Activated CD8-positive, alpha-beta memory T cell treated with anti-CD3 and anti-CD28 coated beads for 1 hour (primary cell): ENCODE measurements at places on chromosomes 16 and 17.

DNA sequence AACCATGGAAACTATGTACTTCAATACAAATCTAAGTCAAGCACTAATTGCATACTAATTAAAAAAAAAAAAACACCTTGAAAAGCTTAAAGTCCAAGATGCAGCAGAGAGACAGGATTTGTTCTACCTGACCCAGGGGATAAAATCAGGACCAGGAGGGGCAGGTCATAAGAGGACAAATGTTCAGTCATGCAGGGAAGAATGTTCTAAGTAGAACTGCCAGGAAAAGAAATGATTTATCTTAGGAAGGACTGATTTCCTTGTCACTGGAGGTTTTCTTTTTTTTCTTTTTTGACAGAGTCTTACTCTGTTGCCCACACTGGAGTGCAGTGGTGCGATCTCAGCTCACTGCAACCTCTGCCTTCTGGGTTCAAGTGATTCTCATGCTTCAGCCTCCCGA, 9.1 kb upstream of the GHDC start:
- DNase-seq, result no peak

- DNase-seq, result no peak
Measured at GRCh38 chr16:22425036-22425801, 50.8 kb upstream of the CDR2 start.

GRCh38 chr16:35651841-35652240, 2192.4 kb downstream of the TP53TG3F start:
- no peak for DNase-seq

DNA sequence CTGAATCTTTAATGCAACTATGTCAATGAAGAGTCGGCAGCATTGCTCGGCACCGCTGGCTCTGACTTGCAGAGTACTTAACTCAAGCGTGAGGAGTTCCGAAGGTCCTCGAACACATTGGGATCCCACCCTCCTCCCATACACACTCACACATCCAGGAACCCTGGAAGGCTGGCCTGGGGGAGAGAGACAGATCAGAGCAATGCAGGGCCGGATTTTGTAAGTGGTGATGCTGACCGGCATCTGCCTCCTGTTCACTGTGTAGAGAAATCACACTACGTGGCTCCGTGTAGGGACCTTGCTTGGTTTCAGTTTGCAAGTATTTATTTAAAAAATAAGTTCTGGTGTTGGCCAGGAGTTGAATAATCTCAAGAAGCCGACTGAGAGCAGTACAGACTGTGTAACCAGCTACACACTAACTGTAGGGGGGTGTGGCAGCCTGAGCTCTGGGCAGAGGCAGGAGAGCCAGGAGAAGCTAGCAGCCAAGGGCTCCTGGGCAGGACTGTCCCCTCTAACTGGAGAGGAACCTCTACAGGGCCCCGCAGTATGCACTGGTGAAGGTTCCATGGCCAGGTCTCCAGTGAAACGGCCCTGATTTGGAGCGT, 190.2 kb upstream of the TNRC6C start:
- no peak for DNase-seq

GRCh38 chr17:61323003-61323908, 76.4 kb upstream of the TBX2 start:
- no peak for DNase-seq

- no peak for DNase-seq
Measured at GRCh38 chr16:1656808-1657617, 21.1 kb upstream of the JPT2 start.

DNA sequence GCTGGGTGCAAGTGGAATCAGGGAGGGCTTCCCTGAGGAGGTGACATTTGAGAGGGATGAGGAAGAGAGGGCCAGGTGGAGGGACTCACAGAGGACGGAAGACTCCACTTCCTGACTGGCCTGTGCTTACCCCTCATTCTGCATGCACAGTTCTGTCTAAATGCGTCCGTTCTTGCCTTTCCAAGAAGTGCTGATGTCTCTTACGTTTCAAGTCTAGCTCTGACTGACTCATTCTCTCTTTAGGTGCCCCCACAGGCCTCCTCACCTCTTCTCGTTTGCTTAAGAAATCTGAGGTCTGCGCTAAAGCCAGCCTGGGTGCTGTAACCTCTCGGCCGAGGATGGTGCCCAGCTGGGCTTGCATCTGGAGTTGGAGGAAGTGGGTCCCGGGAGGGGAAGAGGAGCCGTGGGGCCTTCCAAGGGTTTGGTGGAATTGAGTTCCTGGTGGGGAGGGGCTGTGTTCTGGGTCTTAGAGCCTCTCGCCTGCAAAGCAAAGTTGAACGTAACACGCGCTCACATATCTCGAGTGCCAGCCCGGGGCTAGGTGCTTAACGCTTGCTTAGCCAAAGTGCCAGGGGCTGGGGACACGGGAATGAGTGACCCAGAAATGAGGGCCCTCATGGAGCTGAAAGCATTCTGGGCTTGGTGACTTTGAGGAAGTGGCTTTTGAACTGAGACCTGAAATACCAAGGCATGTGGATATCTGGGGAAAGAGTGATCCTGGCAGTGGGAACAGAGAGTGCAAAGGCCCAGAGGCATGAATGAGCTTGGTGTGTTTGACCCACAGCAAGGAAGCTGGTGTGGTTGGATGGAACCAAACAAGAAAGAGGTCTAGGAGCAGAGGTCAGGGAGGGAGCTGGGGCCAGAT, 4.8 kb downstream of the IL4R start:
- no peak for DNase-seq
